Renal cortex interstitium (tissue), 15 donors: ENCODE measurements at places on chromosomes 1 and 21.

DNA sequence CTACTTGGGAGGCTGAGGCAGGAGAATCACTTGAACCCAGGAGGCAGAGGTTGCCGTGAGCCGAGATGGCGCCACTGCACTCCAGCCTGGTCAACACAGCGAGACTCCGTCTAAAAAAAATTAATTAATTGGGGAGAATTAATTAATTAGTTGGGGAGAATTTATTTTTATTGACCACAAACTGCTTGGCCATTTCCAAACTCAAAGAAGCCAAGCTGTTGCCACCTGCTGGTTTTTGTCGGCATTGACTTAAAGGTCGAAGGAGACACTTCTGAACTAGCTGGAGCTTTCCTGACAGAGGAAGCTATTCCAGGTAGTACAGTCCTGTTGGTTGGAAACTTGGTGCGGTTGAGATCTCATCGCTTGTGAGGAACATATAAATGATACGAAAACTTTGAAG is 13.1 kb downstream of the MAP1LC3C start:
- DNase-seq, result no peak

- no peak for DNase-seq
Observed at GRCh38 chr1:159755451-159756007, 25.2 kb upstream of the DUSP23 start.

- DNase-seq, result no peak
Observed at GRCh38 chr1:156897078-156897825, 3.7 kb downstream of the PEAR1 start.

DNA sequence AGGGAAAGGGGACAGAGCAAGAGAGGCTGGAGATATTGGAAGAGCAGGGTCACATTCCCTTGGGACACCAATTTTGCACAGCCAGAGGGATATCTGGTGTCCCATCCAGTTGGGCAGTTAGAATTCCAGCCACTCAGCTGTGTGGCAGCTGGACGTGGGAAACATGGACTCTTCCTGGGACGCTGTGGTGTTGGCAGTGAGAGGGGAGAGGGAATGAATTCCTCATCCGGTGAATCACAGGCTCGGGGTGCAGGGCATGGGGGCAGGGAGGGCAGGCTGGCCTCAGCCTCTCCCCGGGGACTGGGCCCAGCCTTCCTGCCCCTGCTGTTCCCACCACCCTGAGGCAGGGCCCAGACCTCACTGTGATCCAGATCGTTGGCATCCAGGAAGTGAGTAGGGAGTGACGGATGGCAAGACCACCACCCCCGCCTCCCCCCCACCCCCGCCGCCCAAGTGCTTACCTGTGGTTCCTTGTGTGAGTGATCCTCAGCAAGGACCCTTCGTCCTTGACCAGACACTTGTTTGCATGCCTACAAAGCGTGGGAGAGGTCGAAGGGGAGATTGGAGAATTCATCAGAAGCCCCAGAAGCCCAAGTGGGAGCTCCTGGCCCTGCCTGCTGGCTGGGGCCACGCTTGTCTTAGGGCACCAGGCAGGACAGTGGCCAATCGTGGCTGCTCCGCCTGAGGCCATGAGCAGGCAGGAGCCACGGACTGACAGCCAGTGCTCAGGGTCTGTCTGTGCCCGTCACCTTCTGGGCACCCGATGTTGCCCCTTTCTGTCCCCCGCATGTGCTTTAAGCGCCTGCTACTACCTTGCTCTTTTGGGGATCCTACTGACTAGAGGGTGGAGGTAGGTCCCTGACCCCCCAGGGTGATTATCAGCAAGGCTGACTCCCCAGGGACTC is 8.7 kb downstream of the WNT3A start:
- no peak for DNase-seq

GRCh38 chr1:207020709-207021107 is 11.8 kb downstream of the C1orf116 start:
- no peak for DNase-seq

DNA sequence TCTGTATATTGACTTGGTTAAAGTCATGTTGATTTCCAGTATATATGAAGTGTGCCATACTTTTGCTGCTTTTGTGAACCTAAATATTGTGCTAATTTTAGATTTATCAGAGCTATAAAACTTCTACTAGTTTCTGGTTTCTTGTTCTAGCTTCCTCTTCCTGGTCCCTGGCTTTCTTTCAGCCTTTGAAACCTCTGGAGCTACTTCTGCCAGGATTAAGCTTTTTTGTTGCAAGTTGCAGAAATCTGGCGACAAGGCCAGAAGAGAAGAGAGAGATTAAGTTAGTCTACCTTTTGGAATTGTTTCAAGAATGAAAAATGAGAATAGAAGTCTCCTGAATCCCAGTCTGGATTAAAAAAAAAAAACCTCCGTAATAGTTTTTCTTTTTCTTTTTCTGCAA is 13.5 kb downstream of the RNF2 start:
- DNase-seq, result no peak

DNA sequence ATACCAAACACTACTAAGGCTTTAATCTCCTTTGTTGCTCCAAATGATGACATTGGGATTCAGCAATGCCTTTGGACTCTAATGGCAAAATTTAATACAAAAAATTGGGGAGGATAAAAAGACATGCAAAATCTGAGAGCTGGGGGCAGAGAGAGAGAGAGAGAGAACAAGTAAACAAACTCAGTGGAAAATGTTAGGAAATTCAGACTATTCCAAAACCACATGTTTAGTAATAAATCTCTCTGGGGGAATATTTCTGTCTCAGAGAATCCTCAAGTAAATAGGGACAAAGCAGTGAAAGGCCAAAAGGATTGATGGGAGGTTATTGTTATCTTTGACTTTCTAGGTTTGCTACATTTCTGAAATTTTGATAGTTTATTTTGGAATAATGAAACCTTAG is 65.7 kb downstream of the PLA2G4A start:
- DNase-seq, result no peak

GRCh38 chr1:171048014-171048413 is 42.7 kb upstream of the FMO3 start:
- DNase-seq, result no peak

DNA sequence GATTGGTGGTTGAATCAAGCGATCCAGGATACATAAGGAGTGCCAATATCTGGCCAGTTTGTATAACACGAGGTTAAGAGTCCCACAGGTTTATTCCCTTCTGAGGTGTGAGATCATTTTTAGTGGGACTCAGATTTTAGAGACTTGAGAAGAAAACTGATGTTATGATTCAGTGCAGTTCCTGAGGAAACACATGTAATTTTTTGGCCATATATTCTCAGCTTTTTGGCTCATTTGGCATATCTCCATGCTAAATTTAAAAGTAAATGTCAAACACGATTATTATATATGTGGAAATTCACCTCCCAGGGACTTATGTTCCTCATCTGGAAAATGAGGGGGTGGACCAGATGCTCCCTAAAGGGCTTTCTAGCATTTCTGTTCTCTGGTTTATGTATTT is 39.2 kb upstream of the SERBP1 start:
- DNase-seq, result no peak

DNA sequence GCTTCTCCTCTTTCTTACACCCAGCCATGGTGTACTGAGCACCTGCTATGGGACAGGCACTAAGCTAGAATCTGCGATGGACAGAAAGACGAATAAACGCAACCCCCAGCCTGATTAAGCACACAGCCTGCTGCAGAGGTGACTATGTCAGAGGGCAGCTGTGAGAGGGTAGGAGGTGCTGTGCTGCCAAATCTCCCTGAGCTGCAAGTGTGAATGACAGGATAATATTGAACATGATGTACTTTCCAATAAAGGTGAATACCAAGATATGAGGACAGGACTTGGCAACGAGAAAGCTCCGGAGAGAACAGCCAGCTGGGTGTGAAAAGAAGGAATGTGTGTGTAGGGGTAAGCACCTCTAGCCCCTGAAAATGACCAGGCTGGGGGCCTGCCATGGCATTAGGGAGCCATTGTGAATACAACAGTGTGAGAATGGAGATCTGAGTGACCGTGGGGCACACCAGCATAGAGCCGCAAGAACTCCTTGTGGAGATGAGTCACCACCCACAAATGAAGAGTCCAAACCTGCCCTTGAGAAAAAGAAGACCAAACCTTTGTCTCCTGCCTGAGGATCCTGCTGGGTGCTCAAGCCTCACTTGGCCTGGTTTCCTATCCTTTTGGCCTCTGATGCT is 83.0 kb upstream of the ATF3 start:
- no peak for DNase-seq

DNA sequence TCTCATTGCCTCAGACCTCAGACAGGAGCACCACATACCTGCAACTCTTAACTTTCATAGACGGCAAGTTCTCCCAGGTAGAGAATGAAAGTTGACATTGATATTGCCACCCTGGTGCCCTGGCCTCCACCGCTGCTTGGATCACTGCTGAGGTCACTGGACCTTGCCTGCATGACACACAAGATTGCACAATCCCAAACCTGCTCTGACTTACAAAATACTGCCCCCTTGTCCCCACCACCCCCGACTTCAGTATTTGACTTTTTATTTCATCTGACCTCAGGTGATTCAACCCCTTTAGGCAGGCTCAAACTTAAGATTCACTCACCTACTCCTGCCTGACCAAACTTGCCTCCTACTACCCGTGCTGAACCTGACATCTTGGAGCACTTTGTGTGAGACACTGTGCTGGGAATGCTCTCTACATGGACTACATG is 43.1 kb upstream of the S1PR1 start:
- no peak for DNase-seq
